ENCODE measurements at places on chromosomes 11 and 22.

- H3K4me1 ChIP-seq, result no peaks in the 10 kb centered on the region
- no peaks in the 10 kb centered on the region for H3K36me3 ChIP-seq
- DNase-seq, result no peak
- H3K27ac ChIP-seq, result no peak overlapping the region
- H3K27me3 ChIP-seq, result no peaks in the 10 kb centered on the region
These were observed 594.1 kb downstream of the TBC1D22A start for GRCh38 chr22:47356511-47357011.

GRCh38 chr11:61477126-61477525, 31.4 kb upstream of the LRRC10B start:
- no peak for DNase-seq
- H3K4me3 ChIP-seq, result no peak overlapping the region
- no peaks in the 10 kb centered on the region for H3K36me3 ChIP-seq
- no peak overlapping the region for H3K27ac ChIP-seq
- H3K27me3 ChIP-seq, result peaks cover 7% of the 10 kb centered on the region

DNA sequence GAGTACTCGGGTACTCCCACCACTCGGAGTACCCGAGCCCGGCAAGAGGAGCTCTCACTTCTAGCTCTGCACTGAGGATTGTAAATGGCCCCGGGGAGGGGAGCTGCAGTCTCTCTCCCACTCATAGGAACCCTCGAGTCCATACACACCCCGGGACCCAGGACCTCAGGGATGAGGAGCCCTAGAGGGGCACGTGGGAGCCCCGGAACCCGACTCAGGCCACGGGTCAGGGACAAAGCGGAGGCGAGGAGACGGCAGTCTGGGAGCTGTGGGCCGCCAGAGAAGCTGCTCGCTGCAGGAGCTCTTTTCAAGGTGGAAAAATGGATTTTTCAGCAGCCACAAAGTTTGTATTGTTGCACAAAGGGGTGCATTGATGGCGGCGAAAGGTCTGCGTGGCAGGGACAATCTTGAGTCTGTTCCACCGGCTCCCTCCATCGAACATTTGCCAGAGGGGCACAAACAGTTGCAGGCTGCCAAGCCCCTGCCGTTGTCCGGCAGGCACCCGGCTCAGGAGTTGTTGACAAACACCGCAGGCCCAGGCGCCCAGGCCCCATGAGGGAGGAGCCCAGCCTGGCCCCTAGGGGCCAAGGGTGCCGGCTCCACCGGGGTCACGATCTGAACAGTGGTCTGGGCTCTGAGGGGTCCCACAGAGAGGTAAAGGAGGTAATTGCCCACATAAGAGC, 5.7 kb upstream of the FLI1 start:
- H3K36me3 ChIP-seq, result no peaks in the 10 kb centered on the region
- no peak overlapping the region for H3K4me3 ChIP-seq
- DNase-seq, result peak; percentile 47
- no peak overlapping the region for H3K27ac ChIP-seq
- H3K27me3 ChIP-seq, result peaks cover 100% of the 10 kb centered on the region

GRCh38 chr22:30612789-30613188, 5.8 kb downstream of the TCN2 start:
- H3K4me1 ChIP-seq, result peaks cover 17% of the 10 kb centered on the region
- H3K27me3 ChIP-seq, result no peaks in the 10 kb centered on the region
- DNase-seq, result no peak
- H3K27ac ChIP-seq, result no peak overlapping the region
- H3K36me3 ChIP-seq, result no peaks in the 10 kb centered on the region

DNA sequence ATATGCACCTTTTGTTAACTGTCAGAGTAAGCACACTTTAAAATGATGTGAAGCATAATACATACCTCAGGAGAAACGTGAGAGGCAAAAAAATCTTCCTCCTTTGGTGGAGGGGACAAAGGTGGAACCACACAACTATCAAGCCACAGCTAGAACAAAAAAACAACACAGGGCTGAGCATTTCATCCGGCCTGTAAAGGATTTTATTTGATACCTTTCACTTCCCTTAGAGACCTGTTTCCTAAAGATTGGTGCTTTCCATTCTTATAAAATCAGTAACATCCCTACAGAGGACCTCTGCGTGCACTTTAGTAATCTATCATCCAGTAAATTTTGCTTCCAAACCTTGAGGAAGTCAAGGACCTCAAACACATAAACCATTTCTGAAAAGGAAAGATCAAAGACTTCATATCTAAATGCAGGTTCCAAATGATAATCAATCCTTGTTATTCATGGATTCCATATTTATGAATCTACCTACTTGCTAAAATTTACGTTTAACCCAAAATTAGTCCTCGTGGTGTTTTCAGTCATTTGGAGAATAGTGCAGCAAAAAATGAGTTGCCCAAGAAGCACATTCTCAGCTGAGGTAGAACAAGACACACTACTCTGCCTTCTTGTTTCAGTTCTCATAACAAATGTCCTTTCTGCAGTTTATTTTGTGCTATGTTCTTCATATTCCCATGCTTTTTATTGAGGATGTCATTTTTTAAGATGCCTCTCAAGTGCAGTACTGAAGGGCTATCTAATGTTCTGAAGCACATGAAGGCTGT, 22.7 kb downstream of the ARFGAP3 start:
- no peaks in the 10 kb centered on the region for H3K27me3 ChIP-seq
- H3K4me3 ChIP-seq, result no peak overlapping the region
- no peak overlapping the region for H3K27ac ChIP-seq
- no peaks in the 10 kb centered on the region for H3K4me1 ChIP-seq

- DNase-seq, result no peak
- H3K27ac ChIP-seq, result no peak overlapping the region
- H3K27me3 ChIP-seq, result no peaks in the 10 kb centered on the region
These were observed 125.0 kb upstream of the ARHGAP42 start for GRCh38 chr11:100562128-100562527.

DNA sequence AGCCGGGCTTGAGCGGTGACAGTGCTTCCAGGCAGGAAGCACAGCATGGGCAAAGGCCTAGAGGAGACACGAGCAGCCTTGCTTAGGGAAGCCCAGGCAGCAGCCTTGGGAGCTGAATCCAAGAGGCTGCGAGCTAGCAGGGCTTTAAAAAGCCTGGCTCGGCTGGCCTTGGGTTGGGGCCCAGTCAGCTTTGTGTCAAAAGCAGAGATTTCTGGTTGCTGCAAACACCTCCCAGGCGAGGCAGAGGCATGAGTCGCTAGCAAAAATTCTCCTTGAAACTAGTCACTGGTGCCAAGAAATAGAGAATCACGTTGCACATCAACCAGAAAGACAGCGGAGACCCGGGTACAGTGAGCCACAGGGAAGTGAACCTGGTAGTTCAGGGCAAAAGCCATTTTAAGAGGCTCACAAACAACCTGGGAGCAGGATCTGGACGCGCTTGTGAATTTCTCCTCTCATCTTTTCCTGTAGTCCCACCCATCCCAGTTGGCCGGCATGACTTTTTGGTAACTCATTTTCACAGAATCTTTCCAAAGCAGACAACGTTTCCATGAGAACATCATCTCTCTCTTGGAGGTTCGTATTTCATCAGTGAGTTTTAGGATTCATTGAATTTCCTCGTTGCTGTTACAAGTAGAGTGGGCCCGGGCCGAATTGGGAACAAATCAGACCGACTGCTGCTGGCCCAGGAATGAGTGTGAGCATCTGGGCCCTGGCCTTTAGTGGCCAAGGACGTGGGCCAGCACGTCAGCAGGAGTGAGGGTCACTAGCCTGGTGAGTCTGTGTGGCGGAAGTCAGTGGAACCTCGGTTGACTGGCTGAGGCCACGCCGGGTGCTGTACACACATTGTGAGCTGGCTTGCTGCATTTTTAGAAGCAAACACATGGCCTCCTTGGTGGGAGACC, 16.4 kb upstream of the FGF4 start:
- no peaks in the 10 kb centered on the region for H3K27me3 ChIP-seq
- no peaks in the 10 kb centered on the region for H3K36me3 ChIP-seq
- no peaks in the 10 kb centered on the region for H3K4me1 ChIP-seq

DNA sequence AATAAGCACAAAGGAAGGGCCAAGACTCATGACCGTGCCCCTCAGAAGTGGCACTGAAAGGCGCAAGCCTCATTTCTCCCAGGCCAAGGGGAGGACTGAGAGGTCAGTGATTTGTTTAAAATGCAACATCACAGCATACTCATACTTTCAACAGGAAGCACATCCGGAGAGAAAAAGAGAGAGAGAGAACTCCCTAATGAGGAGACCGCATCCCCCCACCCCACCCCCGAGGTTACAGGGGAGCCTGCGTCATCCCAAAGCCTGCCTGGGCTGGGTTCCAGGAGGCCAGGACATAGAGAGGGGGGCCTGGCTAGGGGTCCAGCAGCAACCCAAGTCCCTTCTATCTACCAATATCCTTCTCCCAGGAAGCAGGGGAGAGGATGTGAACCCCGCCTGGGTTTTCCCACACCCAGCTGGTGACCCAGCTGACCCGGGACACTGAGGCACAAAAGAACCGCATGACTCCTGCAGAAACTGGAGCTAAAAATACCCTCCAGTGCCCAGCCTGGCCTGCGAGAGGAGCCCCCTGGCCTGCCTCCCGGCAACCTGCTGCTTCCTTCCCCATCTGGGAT, 3.8 kb downstream of the CSNK1E start:
- H3K36me3 ChIP-seq, result no peaks in the 10 kb centered on the region
- H3K4me1 ChIP-seq, result peaks cover 32% of the 10 kb centered on the region
- no peaks in the 10 kb centered on the region for H3K27me3 ChIP-seq
- peak; percentile 39 for DNase-seq

DNA sequence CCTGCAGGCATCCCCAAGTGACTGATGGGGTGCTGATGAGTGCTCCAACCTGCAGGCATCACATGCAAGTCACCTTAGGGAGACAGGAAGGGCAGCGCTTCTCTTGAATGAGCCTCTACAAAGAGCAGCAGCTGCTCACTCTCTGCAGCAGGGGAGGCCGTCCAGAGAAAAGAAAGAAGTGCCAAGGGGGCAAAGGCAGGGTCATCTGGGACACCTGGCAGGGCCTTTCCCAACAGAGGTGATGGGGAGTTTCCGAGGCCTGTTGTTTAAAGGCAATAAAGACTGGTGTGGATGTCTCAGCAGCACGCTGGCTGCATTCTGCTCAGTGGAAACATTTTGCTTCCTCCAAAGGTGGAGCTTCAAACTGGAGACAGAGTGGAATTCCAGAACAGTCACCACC, 113.7 kb downstream of the ETS1 start:
- peaks cover 19% of the 10 kb centered on the region for H3K4me1 ChIP-seq
- DNase-seq, result no peak
- H3K36me3 ChIP-seq, result no peaks in the 10 kb centered on the region
- no peak overlapping the region for H3K27ac ChIP-seq
- no peaks in the 10 kb centered on the region for H3K27me3 ChIP-seq
- no peak overlapping the region for H3K4me3 ChIP-seq

DNA sequence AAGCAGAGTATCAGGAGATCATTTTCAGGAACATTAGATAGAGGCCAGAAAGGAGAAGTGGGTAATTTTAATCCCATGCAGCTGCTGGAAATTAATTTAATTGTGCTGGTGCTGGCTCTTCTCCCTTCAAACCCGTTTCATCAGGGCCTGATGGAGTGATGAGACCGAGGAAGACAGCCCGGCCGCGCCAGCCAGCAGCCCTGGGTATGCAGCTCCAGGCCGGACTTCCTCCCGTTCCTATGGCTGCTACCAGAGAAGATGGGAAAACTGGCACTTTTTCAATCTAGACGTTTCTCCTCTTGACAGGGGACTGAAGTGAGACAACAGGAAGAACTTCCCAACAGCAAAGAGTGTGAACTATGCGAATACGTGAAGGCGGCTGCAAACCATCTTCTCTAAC, 24.6 kb upstream of the ZBTB16 start:
- H3K27me3 ChIP-seq, result no peaks in the 10 kb centered on the region
- DNase-seq, result no peak
- H3K4me3 ChIP-seq, result no peak overlapping the region
- H3K4me1 ChIP-seq, result peaks cover 7% of the 10 kb centered on the region

Measured in neural progenitor cell (in vitro differentiated cells).